ENCODE measurements at places on chromosomes 12 and 14.

DNA sequence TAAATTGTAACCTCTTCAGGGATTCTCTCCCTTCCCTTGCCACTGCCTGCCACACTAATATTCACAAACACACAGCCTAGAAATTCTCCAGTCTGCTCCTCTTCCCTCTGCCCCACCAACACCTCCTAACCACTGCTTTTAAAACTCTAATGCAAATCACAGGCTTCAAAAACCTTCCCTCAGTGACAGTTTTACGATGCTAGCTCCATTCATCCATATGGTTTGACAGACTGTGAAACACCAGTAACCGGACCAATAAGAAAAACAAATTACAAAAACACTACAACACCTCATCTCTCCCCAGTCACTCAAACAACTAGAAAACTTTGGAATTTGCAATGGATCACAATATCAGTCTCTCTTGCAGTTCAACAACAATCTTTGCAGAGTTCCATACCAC lies 5.7 kb downstream of the DPF3 start:
- DNase-seq = no peak

- no peak for DNase-seq
These were observed 3.1 kb downstream of the GPR33 start for GRCh38 chr14:31484754-31485153.

- DNase-seq = peak; percentile 25
These were observed 265.6 kb downstream of the AACS start for GRCh38 chr12:125330645-125331341.

DNA sequence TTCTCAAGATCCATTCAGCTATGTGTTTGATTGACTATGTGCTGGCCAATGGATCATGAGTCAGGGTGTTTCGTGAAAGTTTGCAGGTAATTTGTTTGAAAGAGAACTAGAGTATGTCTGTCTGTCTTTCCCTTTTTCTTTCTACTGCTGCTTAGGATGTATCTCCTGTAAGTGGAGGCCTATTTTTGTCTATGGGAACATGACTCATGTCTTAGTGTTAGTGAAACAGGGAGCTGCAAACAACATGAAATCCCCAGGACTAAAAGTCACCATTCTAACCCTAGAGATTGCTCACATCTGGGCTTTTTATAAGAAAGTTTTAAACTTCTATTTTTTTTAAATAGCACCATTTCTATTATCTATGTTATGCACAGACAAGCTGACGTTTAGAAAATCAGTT lies 333.0 kb downstream of the CCER1 start:
- DNase-seq = no peak

- no peak for DNase-seq
These were observed 85.9 kb downstream of the C2CD5 start for GRCh38 chr12:22458298-22458937.

DNA sequence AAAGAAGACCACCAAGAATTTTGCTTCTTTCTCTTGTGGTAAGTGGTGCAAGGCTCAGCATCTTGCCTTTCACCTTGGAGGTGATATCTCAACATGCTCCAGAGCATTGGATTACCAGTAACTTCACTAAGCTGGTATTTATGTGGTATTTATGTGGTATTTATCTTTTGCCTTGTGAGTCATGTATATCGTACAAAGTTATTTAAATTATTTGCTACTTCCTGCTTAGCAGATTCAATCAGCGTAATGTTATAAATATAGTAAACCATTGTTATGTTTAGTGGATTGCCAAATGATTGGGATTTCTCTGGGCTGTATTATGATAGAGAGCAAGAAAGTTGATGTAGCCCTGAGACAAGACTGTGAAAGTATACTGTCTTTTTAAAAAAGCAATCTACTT lies 366.4 kb downstream of the IPO8 start:
- no peak for DNase-seq

Data from left renal cortex interstitium (tissue), 4 donors.